ENCODE measurements at places on chromosomes 11 and 22. TPM values are rescaled to one million over a fixed set of nuclear protein-coding genes. Genes with fewer than 3 reads are reported as not detected.

GRCh38 chr11:67320691-67321090 is 17.4 kb downstream of the SSH3 start:
- no peak for DNase-seq

- DNase-seq, result no peak
These were observed 113.0 kb upstream of the MTMR2 start for GRCh38 chr11:96036863-96037262.

DNA sequence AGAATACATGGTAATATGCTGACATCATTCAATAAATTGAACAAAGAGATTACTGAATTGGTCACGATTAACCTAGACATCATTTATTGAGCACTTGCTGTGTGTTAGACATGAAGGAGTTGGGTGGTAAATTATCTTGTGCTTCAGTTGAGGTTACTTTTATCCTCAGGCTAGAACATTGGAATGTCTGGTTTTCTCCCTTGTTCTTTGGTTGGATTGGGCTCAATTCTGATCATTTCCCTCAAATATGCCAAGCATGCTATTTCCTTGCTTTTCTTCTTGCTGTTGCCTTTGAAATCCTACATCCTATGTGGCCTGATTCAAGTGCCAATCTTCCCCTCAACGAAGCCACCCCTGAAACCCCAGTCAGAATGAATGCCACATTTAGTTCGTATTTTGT is 65.8 kb downstream of the DEUP1 start:
- no peak for DNase-seq

DNA sequence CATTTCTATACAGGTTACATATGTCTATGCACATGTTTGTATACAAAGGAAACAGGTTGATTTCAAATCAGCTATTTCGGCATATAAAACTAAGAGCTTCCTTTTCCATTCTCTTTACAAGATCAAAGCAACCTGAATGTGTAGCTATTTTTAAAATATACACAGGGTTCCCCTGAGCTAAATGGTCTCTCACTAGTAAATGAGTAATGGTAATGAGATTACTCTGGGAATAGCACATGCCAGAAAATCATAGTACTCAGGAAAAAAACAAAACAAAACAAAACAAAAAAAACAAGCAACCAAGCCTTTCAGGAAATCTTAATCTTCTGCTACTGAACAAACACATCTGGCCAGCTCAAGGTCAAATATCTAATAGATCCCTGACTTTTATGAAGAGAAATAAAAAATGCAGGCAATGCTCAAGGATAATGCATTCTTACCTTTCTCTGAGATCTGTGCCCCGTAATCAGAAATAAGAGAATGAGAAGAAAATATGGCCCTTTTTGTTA is 156.6 kb upstream of the POU2AF2 start:
- no peak for DNase-seq

DNA sequence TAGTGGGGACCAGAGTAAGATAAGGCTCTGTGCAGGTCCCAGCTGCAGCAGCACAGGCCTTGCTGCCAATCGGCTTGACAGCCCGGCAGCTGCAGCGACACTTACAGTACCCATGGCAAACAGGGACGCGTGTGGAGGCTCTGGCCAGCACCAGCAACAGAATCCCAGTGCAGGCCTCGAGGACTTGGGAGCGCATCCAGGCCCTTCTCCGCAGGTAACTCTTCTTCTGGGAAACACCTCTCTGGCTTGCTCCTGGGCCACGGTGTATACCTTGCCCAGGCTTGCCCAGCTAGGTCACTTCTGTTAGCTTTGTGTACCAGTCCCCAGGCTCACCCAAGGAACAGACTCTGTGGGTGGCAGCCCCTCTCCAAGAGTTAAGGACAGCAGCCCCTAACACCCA is 126.7 kb downstream of the CTTN start:
- DNase-seq, result no peak

ELMOD1 gene
- 4.5 TPM for polyA plus RNA-seq

All from muscle of arm (tissue), 14 donors.